Globus pallidus (tissue), 1 donor: ENCODE measurements at places on chromosomes 13 and 19.

DNA sequence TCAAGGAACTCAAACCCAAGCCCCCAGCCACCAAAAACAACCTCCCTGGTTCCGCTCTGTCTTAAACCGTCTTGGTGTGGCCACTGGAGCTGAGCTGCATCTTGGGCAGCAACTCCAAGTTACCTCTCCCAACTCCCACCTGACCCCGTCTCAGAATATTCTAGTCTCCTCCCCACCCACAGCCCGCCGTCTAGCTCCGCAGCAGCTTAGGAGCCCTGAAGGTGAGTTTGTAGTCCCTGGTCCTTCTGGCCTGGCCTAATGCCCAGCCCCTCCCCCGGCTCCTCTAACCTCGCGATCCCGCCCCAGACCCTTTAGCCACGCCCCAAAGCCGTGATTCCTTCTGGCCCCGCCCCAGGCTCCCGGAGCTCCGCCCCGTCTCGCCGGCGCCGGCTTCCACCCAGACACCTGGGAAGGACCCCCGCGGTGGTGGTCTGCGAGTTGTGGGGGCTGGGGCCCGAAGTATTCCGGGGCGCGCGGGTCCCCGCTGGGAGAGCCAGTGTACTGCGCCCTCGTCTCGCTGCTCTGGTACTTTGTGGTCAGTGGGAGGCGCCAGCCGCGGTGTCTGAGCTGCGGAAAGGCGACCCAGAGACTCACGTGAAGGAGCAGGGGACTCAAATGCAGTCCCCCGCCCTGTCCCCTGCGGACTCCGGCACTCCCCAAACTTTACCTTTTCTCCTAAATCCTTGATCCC lies 2.5 kb upstream of the LHB start:
- no peak for DNase-seq

- DNase-seq: no peak
Measured at GRCh38 chr13:20518660-20519100, 7.0 kb downstream of the CRYL1 start.

GRCh38 chr13:70043685-70044084 lies 63.9 kb upstream of the ATXN8OS start:
- no peak for DNase-seq

GRCh38 chr13:28753208-28753892 lies 34.6 kb upstream of the SLC46A3 start:
- DNase-seq: no peak

GRCh38 chr19:11191934-11192333 lies 5.4 kb downstream of the KANK2 start:
- no peak for DNase-seq

GRCh38 chr19:17555929-17556813 lies 722 bp downstream of the COLGALT1 start:
- peak; percentile 42 for DNase-seq

DNA sequence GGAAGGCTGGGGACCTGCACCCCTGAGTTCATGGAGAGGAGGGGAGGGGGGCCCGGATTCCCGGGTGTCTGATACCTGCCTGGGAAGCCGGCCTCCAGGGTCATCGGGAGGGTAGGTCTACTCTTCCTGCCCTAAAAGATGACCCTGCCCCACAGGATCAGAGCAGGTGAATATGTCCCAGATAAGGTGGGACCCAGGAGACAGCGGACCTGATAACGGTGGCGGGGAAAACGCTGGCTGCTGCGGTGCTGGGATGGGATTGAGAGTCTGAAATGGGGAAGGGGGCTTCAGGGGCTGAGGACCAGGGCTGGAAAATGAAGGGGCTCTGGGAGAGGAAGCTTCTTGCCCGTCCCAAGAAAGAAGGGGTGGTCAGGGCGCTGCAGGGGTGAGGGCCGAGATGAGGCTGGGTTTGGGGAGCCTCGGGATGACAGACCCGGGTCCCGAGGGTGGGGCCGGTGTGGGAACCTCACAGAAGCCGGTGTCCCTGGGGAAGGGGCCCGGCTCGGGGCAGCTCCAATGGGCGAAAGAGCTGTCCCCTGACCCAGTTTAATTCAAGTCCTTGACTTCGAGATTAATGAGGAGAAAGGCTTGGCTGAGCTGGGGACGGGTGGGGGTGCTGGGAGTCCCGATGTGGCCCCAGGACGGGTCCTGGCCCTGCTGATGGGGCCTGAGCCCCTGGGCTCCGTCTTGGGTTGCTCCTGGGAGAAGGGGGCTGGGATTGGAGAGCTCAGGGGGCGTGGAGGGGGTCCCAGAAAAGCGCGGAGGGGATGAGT lies 823 bp downstream of the TTYH1 start:
- no peak for DNase-seq

DNA sequence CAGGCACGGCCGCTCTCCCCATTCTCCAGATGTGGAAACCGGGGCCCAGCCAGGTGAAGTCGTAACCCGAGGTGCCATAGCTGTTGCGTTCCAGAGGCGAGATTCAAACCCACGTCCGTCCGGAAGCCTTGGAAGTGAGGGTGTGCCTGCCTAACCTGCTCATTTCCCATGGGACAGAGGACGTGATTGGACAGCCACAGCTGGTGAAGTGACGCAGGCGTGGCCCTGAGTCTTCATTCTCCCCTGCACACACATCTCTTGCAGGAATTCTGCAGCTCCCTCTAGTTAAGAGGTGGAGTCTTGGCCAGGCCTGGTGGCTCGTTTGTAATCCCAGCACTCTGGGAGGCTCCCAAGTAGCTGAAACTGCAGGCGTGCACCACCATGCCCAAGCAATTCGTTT lies 16.8 kb downstream of the MEIS3 start:
- no peak for DNase-seq
